ENCODE measurements at places on chromosomes 5 and 9.

DNA sequence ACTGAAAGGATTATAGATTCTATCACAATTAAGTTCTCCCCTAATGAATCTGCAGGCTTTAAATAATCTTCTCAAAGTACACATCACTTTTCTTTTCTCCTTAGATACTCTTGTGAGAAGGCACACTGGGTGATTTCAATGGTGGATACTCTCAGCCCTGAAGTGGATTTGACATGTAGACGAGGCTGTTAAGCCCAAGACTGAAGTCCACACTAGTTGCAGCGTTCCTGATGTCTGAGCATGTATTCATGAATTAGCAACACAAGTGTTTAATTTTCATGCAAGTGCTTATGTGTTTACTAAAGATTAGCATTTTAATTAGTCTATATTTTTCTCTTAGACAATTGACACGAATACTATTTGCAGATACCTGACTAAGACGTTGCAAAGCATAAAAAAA, 218.9 kb downstream of the TMEM161B start:
- no peak for DNase-seq

DNA sequence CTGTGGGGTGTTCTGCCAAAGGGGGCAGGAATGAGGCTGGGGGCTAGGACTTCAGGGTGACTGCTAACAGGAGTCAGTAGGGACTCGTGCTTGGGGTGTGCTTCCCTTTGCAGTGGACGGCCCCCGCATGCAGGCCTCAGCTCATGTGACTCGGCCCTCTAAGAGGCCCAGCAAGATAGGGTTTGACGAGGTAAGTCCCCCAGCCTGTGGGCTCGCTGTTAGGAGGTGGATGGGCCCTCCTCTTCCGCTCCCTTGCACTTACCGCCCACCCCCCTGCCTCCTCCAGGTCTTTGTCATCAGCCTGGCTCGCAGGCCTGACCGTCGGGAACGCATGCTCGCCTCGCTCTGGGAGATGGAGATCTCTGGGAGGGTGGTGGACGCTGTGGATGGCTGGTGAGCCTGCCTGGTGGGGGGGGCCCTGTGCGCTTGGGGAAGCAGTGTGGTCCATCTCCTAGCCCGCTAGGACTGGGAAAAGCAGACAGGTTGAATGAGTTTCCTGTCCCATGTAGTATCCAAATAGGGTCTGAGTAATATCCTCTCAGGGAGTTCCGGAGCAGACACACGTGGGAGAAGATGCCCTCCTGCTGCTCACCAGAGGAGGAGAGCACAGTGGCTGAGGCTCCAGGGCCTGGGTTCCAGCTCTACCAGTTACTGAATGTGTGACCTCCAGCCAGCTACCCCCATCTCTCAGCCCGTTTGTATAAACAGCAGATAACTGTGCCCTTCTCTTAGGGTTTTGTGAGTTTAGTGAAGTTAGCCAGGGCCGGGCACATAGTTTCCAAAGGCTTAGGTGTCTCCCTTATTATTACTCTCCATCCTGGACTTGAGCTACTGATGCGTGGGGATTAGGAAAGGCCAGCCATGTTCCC, 8.2 kb downstream of the CERCAM start:
- DNase-seq = no peak

GRCh38 chr5:176538230-176538988, 1.2 kb upstream of the RNF44 start:
- DNase-seq = peak; percentile 26

DNA sequence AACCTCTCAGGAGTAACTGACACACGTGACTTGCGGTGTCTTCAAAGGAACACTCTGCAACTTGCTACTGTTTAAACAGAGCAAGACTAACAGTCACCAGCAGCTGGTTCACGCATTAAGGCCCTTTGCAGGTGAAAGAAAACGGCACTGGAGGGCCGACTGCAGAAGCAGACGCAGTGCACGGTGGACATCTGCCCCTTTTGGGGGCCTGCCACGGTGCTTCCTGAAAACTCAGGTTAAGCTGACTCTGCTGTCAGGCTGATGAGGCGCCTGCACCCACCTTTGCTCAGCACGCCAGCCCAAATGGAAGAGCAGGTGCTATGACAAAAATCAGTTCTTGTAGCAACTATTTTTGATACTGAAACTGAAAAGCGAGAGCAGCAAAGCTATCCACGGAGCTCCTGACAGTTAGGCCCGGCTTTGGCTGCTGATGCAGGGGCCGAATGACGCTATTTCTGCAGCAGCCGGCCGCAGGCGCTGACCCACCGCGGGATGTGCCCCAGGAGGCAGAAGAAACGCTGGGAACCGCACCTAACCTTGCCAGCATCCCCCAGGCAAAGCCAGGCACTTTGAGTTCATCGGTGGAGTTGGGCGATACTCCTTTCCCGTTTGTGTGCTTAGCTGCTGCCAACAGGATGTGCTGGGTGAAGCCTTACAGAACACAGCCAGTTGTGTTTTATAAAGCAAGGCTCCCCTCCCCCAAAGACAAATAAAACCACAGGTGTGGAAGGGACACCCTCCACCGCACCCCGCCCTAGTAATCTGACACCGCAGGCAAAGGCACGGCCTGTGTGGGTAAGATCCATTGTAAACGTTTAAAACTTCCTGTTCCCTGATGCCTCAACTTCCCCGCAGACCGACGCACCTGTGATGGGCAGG, 21.1 kb upstream of the TERT start:
- DNase-seq = peak; percentile 97

DNA sequence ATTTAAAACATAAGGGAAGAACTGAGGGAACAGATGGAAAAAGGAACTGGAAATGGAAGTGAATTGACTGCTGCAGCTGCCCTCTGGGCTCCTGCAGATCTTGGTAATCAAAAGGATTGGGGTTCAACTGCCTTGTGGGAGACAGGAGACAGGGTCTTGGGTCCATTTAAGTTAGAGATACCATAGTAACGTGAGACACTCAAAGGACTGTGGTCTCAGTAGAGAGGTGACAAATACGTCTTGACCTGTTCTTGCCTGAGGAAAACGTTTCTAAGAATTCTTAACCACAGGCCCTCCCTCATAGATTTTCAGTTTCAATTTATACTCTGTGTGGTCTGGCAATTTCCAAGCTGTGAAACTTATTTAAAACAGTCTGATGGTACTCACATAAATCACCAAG, 100.8 kb upstream of the DHFR start:
- DNase-seq = peak; percentile 67

GRCh38 chr5:12901696-12902095, 997.5 kb upstream of the CTNND2 start:
- no peak for DNase-seq

- DNase-seq = no peak
Observed at GRCh38 chr5:83554133-83554532, 82.6 kb downstream of the VCAN start.

GRCh38 chr5:178319541-178320041, 87.0 kb upstream of the PHYKPL start:
- DNase-seq = no peak

DNA sequence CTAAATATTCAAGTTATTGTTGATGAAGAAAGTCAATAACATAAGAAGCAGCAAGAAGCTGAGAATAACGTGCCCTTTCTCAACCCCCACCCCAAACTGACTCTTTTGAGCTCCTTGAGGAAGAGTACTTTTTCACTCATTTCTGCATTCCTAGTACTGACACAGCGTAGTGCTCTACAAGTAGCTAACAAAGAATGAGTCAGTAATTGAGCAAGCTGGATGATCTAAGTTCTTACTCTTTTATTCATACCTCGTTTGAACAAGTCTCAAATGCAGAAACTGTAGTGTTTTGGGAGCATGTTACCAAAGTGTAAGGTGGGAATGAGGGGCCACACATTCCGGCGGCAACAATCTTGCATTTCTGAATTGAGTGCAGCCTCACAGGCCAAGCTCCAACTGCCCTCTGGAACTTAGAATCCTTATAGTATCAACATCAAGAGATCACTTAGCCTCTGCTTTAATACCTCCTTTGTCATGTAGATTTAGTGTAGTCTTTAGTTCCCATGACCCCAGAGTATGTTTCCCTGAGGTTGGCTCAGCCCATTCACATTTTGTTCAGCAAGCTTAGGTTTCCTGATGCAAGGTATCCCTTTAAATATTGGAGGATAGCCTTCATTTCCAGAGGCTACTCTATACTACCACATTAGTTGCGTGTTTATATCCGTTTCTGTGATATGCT, 152.0 kb downstream of the PRR16 start:
- DNase-seq = no peak

DNA sequence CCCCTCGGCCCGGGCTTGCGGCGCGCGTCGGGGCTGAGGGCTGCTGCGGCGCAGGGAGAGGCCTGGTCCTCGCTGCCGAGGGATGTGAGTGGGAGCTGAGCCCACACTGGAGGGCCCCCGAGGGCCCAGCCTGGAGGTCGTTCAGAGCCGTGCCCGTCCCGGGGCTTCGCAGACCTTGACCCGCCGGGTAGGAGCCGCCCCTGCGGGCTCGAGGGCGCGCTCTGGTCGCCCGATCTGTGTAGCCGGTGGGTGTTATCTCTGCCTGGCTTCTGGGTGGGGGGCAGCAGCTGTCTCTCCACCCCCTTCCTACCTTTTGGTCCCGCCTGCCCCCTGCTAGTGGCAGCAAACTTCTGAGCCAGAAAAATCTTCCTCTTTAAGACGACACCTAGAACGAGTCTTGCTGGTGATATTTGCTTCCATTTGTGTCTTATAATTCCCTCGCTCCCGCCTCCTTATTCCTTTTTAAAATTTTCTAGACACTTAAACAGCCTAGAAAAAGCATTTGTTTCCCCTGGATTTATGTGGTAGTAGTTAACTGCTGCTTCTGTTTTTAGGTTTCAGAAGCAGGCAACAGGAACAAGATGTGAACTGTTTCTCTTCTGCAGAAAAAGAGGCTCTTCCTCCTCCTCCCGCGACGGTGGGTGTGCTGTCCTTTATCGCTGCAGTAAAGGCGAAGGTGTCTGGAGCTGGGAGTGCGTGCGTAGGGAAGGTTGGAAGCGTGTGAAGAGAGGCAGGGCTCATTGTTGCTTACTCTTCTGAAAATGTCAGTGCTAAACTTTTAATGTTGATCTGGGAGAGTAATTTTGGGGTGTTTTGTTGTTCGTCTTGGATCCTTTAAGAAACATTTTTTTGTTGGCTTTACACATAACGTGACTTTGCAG, 554 bp downstream of the JAK2 start:
- DNase-seq = peak; percentile 58

DNA sequence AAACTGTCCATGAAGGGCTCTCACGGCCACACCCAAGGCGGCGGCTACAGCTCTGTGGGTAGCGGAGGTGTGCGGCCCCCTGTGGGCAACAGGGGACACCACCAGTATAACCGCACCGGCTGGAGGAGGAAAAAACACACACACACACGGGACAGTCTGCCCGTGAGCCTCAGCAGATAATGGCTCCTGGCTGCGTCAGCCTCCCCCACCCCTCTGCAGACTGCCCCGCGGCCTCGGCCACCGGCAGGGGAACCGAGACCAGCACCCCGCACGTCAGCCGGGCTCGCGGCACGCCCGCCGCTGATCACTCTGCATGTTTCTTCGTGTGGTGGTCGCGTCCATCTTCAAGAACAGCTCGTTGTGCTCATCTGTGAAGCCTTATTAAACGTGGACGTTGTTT, 41.5 kb downstream of the TENT4A start:
- DNase-seq = no peak

DNA sequence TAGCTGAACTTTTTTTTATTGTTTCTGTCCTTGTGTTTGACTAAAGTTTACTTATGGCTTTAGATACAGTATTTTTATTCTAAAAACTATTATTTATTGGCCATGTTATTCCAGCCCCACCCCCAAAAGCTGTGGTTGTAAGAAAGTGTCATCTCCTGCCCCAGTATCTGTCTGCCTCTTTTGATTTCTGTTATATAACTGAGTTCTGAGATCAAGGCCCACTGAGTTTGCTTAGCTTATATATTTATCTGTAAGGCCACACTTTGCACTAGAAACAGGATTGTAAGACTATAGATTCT, 116.8 kb upstream of the TNFAIP8 start:
- DNase-seq = no peak

DNA sequence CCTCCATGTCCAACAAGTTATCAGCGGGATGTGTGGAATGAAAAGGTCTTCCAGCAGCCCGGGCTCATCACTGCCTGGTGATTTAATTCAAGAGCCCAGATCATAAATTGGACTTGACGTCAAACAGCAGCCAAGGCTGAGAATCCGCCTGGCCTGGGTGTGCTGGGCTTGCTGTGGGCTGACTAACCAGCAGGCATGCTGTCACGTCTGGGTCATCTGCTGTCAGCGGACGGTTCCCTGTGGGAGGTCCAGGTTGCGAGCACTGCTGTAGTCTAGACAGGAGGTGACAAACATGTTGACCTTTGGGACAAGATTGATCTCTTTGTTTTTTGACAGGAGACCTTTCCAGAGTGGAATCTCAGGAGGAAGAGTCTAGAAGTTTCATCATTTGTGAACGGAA, 289.7 kb downstream of the OSTF1 start:
- no peak for DNase-seq

- no peak for DNase-seq
Observed at GRCh38 chr9:134494905-134495304, 146.7 kb upstream of the COL5A1 start.

GRCh38 chr5:88438006-88438405, 169.4 kb upstream of the TMEM161B start:
- DNase-seq = no peak

DNA sequence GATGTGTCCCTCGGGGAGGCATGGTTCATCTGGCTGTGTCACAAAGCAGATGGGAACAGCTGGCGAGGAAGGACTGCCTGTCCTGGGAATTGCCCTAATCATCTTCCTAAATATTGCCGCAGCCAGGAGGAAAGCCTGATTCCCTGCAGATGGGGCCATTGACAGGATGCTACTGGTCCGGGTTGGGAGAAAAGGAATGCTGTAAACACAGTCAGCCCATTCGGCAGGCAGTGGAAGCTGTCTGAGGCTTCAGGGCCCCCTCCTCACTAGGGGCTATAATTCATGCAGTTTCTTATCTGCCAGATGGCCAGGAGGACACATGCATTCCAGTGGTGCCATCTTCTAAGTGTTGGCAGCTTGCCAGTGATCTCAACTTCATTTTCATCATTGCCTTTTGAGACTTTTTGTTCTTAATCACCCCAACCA, 110.3 kb downstream of the KCNIP1 start:
- peak; percentile 33 for DNase-seq

DNA sequence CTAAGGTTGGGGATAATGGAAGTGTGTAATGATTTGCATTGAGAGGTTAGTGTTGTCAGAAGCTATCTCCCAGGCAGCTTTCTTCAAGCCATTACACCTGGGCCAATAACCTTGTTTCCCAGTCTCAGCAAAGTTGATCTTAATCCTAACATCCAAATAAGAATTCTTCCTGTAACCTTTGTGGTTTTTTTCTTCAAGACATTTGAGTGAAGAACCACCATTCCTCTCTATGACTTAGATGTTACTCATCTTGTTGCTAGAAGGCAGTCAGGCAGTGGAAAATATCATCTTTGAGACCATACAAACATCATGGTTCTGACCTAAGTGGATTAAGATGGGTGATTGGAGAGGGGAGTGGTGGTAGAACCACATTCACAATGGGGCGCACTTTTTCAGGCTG, 103.5 kb downstream of the NDUFAF2 start:
- no peak for DNase-seq
